CD4-positive, alpha-beta T cell treated with Interleukin-6 at 100 ng/mL for 8 hours (primary cell): ENCODE measurements at places on chromosomes 6 and 20.

GRCh38 chr6:80182308-80182707 is 75.8 kb downstream of the BCKDHB start:
- no peak for DNase-seq

DNA sequence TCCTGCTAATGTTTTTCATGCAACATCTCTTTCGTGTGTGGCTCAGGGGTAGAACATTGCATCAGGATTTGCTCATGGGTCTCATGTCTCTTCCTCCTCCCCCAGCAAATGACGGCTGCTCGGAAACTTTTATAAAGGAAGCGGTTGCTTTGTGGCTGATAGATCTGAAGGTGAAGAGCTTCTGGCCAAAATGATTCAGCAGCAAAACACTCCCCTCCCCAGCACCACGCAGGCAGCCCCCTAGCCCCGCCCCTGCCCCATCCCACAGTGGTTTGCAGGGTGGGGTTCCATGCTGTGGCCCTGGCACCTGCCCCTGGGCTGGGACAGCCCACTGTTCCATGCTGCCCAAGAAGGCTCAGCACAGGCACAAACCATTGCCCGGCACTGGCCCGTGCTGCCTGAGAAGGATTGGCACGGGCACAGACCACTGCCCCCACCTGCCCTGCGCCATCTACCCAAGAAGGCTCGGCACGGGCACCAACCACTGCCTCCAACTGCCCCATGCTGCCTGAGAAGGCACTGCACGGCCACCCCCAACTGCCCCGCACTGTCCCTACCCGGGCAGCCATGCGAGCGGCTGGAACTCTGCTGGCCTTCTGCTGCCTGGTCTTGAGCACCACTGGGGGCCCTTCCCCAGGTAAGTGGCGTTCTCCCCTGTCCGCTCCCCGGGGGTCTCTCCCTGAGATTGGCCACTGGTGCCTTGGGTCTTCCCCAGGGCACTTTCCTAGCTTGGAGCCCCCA is at the start of gene CST7:
Gene CST7 (plus strand): TSS at position 331 of the 741 bp plus-strand sequence. CDS start 237 bp downstream, at position 568.
- DNase-seq = peak; percentile 79

DNA sequence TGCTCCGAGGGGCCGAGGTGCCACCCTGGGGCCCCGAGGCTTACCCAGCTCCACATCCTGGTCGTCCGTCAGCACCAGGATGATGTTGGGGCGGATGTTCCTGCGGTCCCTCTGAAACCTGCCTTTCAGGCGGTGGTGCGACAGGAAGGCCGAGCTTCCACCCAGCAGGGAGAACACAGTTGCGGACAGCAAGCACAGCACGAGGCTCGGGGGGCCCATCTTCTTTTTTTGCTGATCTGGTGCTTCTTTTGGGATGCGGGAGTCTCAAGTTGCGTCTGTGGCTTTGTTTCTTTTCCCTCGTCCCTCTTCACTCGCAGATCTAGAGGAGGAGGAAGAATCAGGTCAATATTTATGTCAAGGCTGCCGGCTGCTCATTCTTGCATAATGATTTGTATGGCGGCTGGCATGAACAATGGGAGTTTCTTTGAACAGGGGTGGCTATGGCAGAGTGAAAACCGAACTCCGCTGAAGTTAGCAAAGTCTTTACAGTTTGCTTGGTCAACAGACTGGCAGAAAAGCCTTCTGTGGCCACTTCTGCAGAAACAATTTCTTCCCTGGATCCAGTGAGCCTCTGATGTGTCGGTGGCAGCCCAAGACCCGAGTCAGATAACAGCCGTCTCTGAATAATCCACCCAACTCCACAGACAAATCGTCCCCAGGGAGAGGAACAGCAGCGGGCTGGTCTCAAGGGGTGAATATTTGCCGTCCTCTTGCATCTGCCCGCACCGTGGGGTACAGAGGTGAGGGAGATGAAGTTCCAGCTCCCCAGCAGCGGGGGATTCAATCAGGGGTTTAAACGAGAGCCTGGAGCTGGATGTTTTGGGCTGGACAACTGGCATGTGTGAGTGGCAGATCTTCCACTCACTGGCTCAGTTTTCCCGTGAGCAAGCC is 27.9 kb downstream of the SULF2 start:
- no peak for DNase-seq

- peak; percentile 78 for DNase-seq
Measured at GRCh38 chr20:62382306-62383198, 4.4 kb upstream of the RPS21 start.
